ENCODE measurements at places on chromosomes 2 and 18. TPM values are rescaled to one million over a fixed set of nuclear protein-coding genes. Genes with fewer than 3 reads are reported as not detected.

- no peak overlapping the region for H3K27ac ChIP-seq
- DNase-seq: no peak
- no peaks in the 10 kb centered on the region for H3K27me3 ChIP-seq
- no peaks in the 10 kb centered on the region for H3K4me1 ChIP-seq
- no peak overlapping the region for H3K4me3 ChIP-seq
These were observed 2.1 kb downstream of the FECH start for GRCh38 chr18:57584444-57584843.

GRCh38 chr18:38940863-38941531, 1375.4 kb upstream of the CELF4 start:
- no peak overlapping the region for H3K27ac ChIP-seq
- H3K4me1 ChIP-seq: no peaks in the 10 kb centered on the region
- no peak for DNase-seq
- no peaks in the 10 kb centered on the region for H3K27me3 ChIP-seq
- H3K4me3 ChIP-seq: no peak overlapping the region

DNA sequence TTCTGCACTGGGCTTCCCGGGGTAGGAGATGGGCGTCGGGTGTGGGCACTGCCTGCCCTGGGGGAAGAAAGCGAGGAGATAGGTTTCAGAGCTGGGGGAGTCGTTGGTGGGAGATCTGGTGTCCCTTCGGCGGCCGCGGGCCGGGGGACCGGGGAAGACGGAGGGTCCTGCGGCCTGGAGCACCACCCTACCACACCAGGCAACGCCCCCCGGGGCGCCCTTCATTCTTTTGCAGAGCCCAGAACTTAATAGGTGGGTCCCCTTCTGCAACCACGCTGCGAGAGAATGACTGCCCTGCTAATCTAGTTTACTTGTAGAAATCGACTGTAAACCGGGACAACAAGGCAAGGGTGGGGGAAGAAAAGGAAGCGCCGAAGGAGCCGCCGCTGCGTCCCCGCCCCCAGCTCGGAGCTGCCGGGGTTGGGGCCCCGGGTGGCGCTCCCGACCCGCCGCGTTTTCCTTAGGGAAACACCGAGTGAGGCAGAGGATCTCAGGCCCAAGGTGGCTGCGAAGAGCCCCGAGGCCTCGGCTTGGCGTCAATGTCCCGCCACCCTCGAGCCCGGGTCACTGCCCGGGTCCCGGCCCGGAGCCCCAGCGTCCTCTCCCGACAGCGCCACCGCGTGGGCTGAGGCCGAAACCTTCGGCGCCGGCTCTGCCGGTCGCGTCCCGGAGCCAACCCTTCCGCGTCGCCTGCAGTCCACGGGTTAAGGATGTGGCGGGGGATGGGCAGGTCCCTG, 5.4 kb upstream of the SATB2 start:
- DNase-seq: no peak
- H3K27me3 ChIP-seq: peaks cover 12% of the 10 kb centered on the region
- peaks cover 5% of the 10 kb centered on the region for H3K4me1 ChIP-seq
- no peaks in the 10 kb centered on the region for H3K36me3 ChIP-seq
- no peak overlapping the region for H3K27ac ChIP-seq

The AQP12A gene
- not detected for total RNA-seq

The RBKS gene
- total RNA-seq: 5.1 TPM

- no peaks in the 10 kb centered on the region for H3K36me3 ChIP-seq
- peaks cover 5% of the 10 kb centered on the region for H3K4me1 ChIP-seq
- no peaks in the 10 kb centered on the region for H3K27me3 ChIP-seq
- H3K4me3 ChIP-seq: no peak overlapping the region
These were observed 35.6 kb downstream of the NGEF start for GRCh38 chr2:232977438-232977971.

GRCh38 chr2:226971084-226971483, 135.2 kb downstream of the RHBDD1 start:
- H3K4me3 ChIP-seq: no peak overlapping the region
- H3K4me1 ChIP-seq: no peaks in the 10 kb centered on the region
- H3K27me3 ChIP-seq: no peaks in the 10 kb centered on the region

DNA sequence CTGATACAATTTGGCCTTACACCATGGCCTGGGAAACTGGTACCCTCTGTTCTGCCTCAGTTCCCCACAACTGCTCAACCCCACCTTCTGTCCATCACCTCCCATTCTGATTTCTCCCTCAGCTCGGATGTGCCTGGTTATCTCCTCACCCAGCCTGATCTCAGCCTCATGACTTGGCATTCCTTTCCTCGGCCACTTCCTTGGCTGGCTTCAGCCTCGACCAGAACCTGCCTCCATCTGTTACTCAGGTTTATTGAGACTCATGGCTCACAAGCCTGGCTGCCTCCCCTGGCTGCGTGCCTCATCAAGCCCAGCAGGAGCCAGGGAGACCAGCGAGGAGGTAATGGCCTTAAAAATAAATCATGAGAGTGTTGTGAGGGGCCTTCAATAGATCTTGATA, 356.2 kb upstream of the SPRED2 start:
- H3K36me3 ChIP-seq: no peaks in the 10 kb centered on the region
- no peak for DNase-seq
- H3K27me3 ChIP-seq: no peaks in the 10 kb centered on the region
- H3K27ac ChIP-seq: no peak overlapping the region
- H3K4me1 ChIP-seq: no peaks in the 10 kb centered on the region

The SNED1 gene
- total RNA-seq: 27.1 TPM

DNA sequence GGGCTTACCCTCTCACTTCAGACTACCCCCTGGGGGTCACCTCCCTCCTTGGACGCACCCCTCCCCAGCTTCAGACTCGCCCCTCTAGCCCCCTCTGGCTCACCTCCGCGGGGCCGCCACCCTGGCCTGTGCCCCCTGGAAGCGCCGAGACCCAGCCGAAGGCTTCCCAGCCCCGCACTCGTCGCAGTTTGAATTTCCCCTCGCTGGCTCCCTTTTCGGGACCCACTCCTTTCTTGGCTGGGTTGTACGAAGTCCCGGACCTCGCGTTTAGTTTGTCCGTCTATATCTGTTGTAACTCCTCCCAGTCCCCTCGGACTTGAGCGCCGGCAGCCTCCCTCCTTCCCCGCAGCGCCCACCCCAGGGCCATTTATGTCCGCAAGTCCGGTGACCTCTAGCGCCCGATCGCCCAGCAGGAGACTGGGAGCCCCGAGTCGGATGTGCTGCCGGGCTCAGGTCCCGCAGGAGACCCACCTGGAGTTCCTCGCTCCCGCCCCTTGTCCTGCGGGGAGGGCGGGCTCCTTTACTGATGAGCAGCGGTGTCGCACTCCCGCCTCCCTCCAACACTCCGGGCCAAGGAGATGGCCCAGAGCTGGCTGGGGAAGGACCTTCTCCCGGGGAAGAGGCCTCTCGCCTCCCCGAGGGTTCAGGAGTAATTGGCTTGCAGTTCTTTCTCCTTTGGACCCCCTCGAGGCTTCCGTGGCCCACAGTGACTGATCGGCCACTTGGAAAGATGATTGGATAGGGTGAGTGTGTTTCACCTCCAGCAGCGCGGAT, 692 bp upstream of the RAX start:
- no peaks in the 10 kb centered on the region for H3K36me3 ChIP-seq
- H3K27ac ChIP-seq: no peak overlapping the region

The PRPF40A gene
- total RNA-seq: 81.8 TPM

The DNAJC27 gene
- 12.6 TPM for total RNA-seq

DNA sequence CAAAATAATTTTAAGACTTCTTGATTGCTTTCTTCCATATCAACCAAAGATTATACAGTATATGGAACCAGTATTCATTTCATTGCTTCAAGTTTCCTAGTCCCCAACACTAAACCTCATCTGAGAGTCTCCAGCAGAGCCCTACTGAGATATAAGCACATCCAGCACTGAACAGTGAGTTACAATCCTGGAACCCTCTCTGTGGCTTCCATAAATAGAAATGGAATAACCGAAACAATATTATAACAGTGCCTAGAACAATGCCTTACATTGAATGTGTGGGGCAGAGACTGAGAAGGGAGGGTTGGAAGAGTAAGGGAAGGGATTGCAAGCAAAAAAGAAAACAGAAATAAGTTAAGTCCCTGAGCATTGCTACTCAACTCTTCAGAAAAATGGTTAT, 18.9 kb downstream of the AAK1 start:
- no peak overlapping the region for H3K4me3 ChIP-seq
- DNase-seq: no peak
- H3K36me3 ChIP-seq: no peaks in the 10 kb centered on the region
- no peaks in the 10 kb centered on the region for H3K4me1 ChIP-seq

The ZNF521 gene
- total RNA-seq: 67.5 TPM

GRCh38 chr18:48345596-48345995, 63.6 kb downstream of the ZBTB7C start:
- no peak overlapping the region for H3K4me3 ChIP-seq
- no peaks in the 10 kb centered on the region for H3K27me3 ChIP-seq
- no peak overlapping the region for H3K27ac ChIP-seq
- H3K36me3 ChIP-seq: no peaks in the 10 kb centered on the region

DNA sequence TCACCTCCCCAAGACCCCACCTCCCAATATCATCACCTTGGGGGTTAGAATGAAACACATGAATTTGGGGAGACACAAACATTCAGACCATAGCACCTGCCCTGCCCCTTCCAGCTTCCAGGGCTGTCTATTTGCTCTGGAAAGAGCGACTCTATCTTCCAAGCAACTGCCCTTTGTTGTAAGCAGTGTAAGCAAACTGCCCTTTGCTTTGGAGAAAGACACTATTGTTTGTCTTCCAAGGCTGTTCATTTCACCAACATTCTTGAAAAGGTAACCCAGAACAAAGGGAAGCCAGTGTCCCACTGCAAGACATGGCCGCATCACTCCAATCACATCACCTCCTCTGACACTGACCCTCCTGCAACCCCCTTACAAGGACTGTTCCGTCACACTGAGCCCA, 16.9 kb upstream of the SEH1L start:
- no peak overlapping the region for H3K4me3 ChIP-seq
- no peaks in the 10 kb centered on the region for H3K27me3 ChIP-seq
- no peaks in the 10 kb centered on the region for H3K4me1 ChIP-seq
- no peaks in the 10 kb centered on the region for H3K36me3 ChIP-seq

The IL1F10 gene
- total RNA-seq: not detected

GRCh38 chr18:9772847-9773677, 65.0 kb downstream of the RAB31 start:
- H3K36me3 ChIP-seq: no peaks in the 10 kb centered on the region
- no peak overlapping the region for H3K27ac ChIP-seq
- no peak overlapping the region for H3K4me3 ChIP-seq
- H3K27me3 ChIP-seq: no peaks in the 10 kb centered on the region
- H3K4me1 ChIP-seq: no peaks in the 10 kb centered on the region
- DNase-seq: no peak

DNA sequence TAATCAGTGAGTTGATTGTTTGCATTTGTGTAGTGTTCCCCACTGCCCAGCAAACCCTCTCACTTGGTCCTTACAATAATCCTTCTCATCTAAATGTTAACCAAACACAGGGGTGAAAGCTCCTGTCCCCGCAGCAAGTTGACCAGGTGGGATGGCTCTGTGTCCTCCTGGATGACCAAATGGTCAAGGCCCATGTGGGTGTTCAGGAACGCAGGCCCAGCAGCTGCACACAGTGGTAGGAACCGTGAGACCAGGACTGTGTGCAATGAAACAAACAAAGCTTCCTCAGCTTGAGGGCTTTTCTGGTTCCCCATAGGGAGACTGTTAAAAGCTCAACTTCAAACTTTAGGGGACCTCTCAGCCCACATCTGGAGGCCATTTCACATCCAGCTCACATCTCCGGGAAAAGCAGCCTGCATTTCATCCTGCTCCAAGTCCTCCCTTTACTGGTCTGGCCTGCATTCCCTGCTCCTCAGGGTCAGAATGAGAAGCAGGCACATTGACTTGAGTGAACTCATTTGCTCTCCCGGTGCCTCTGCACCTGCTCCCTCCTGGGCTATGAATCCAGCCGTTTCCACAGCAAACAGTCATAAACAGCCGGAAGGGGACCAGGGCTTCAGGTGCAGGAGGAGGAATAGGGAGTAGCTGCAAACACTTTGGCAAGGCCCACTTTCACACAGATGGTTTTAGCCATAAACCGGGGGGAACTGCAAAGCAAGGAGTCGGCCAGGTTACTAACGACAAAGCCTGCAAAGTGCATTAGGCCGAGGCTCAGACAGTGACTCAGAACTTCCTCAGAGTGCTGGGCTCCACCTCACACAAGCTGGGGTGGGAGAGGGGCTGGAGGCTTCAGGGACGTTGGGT, 144.7 kb downstream of the CAPN13 start:
- no peaks in the 10 kb centered on the region for H3K36me3 ChIP-seq
- H3K27ac ChIP-seq: no peak overlapping the region
- no peak for DNase-seq
- no peaks in the 10 kb centered on the region for H3K27me3 ChIP-seq
- H3K4me1 ChIP-seq: no peaks in the 10 kb centered on the region
- H3K4me3 ChIP-seq: no peak overlapping the region

The TSPYL6 gene
- total RNA-seq: not detected

- no peak overlapping the region for H3K27ac ChIP-seq
- peaks cover 6% of the 10 kb centered on the region for H3K27me3 ChIP-seq
- DNase-seq: no peak
- H3K4me3 ChIP-seq: peak overlapping the region; percentile 65
These were observed 584 bp upstream of the DNER start for GRCh38 chr2:229714736-229715541.

The ASIC4 gene
- total RNA-seq: 0.44 TPM

GRCh38 chr2:181362561-181362960, 94.6 kb upstream of the ITGA4 start:
- H3K4me3 ChIP-seq: no peak overlapping the region
- H3K36me3 ChIP-seq: no peaks in the 10 kb centered on the region
- DNase-seq: no peak
- no peak overlapping the region for H3K27ac ChIP-seq

The RALB gene
- total RNA-seq: 59.8 TPM

GRCh38 chr2:42979416-42979869, 187.1 kb upstream of the HAAO start:
- H3K27me3 ChIP-seq: no peaks in the 10 kb centered on the region
- H3K27ac ChIP-seq: no peak overlapping the region
- no peak for DNase-seq

DNA sequence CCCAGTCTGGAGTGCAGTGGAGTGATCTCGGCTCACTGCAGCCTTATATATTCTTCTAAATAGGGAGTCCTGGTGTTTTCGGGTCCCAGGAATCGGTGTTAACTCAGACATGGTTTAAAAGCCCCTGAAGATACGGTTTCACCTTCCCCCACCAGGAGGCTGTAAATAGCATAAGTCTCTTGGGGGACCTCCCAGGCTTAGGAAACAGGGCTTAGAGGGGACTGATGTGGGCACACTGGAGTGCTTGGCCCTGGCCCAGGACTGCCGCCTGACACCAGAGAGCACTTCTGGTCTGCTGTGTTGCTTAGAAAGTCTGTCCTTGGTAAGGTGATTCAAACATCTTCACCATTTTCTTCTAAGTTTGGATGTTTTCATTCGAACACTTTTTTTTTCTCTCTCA, 39.7 kb upstream of the MAP4K4 start:
- DNase-seq: no peak
- no peaks in the 10 kb centered on the region for H3K4me1 ChIP-seq
- no peaks in the 10 kb centered on the region for H3K36me3 ChIP-seq

- no peaks in the 10 kb centered on the region for H3K27me3 ChIP-seq
- no peaks in the 10 kb centered on the region for H3K4me1 ChIP-seq
- no peaks in the 10 kb centered on the region for H3K36me3 ChIP-seq
- no peak for DNase-seq
These were observed 249.2 kb upstream of the FIGN start for GRCh38 chr2:163984986-163985385.

GRCh38 chr2:181904022-181904632, 12.6 kb downstream of the ITPRID2 start:
- no peak overlapping the region for H3K27ac ChIP-seq
- no peaks in the 10 kb centered on the region for H3K27me3 ChIP-seq
- H3K4me3 ChIP-seq: no peak overlapping the region

The DAPL1 gene
- not detected for total RNA-seq

- H3K4me3 ChIP-seq: no peak overlapping the region
- H3K36me3 ChIP-seq: no peaks in the 10 kb centered on the region
- H3K4me1 ChIP-seq: no peaks in the 10 kb centered on the region
- no peak for DNase-seq
- no peak overlapping the region for H3K27ac ChIP-seq
These were observed 258.5 kb downstream of the RPIA start for GRCh38 chr2:88950010-88950409.

The DSC1 gene
- 0.29 TPM for total RNA-seq

The SKOR2 gene
- total RNA-seq: not detected
